ENCODE measurements at places on chromosomes 2 and 18.

- DNase-seq = no peak
Measured at GRCh38 chr2:150513647-150514046, 26.2 kb upstream of the RND3 start.

- DNase-seq = no peak
Measured at GRCh38 chr2:100272841-100273329, 49.4 kb downstream of the LONRF2 start.

GRCh38 chr2:177029501-177029900 is 183.1 kb upstream of the HNRNPA3 start:
- DNase-seq = no peak

DNA sequence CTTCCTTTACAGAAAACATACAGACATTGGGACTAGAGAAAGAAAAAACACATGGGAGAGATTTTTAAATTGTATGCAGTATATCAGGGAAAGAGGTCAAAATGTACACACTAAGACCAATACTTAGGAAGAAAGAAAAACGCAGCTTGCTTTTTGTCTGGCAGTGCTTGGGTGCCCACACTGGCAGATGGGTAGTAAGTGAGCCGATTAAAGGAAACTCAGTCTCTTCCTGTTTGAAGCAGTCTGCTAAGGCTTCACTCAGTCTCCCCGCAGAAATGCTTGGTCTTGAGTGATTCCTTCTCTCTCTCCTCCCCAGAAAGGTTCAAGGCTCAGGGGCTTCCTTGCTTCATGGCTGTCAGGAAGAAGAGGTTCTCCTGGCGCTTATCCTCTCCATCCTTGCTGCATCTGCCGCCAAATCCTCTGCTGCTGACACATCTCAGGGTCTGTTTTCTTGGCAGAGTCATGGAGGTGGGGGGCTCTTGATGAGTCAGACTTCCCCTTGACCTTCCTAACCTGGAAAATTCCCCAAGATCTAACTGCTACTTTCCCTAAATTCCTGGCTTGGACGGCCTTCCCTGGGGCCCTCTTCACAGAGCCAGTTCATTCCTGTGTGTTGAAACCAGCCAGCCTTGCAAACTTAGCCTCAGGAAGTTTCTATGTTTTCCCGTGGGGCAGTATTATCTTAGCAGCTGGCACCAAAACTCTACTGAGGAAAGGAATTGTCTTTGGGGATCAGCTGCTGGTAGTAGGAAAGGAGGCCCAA is 10.5 kb upstream of the TMSB10 start:
- no peak for DNase-seq

GRCh38 chr2:44679584-44679983 is 261.9 kb upstream of the SIX3 start:
- no peak for DNase-seq

DNA sequence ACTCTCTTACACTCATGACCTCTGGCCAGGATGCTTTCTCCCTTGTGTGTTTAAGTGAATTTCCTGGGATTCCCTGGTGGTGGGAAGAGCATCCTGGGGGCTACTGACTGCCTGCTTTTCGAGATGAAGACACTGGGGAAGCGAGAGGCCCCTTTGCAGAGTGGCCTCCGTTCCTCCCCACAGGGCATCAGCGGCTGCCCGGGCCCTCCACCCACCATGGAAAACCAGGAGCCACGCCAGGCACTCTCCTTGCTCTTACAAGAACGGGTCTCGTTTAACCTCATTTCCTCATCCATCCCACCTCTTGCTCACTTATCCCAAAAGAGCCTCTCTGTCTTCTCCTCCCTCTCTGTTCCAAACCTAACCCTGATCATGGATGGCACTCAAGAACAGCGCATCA is 17.8 kb downstream of the CHST10 start:
- DNase-seq = no peak

GRCh38 chr2:157685572-157685971 is 56.9 kb upstream of the ACVR1C start:
- DNase-seq = no peak

Data from stimulated activated CD4-positive, alpha-beta T cell treated with anti-CD3 and anti-CD28 coated beads, Interleukin-4, amount 100 ng/mL, for 1 hour (primary cell).